ENCODE measurements at places on chromosomes 12 and 14.

- DNase-seq = no peak
Observed at GRCh38 chr14:101947577-101947903, 16.8 kb upstream of the DYNC1H1 start.

DNA sequence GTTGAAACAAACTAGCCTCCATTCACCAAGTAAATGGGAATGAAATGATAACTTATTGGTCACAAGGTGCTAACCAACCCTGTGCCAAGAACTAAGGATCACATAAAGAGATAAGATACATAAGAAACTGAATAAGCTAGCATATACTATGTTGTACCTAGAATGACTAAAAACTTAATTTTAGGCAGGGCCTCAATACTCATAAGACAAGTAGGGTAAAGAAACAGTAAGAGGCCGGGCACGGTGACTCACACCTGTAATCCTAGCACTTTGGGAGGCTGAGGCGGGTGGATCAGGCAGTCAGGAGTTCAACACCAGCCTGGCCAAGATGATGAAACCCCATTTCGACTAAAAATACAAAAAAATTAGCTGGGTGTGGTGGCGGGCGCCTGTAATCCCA, 17.7 kb downstream of the GDF11 start:
- no peak for DNase-seq

DNA sequence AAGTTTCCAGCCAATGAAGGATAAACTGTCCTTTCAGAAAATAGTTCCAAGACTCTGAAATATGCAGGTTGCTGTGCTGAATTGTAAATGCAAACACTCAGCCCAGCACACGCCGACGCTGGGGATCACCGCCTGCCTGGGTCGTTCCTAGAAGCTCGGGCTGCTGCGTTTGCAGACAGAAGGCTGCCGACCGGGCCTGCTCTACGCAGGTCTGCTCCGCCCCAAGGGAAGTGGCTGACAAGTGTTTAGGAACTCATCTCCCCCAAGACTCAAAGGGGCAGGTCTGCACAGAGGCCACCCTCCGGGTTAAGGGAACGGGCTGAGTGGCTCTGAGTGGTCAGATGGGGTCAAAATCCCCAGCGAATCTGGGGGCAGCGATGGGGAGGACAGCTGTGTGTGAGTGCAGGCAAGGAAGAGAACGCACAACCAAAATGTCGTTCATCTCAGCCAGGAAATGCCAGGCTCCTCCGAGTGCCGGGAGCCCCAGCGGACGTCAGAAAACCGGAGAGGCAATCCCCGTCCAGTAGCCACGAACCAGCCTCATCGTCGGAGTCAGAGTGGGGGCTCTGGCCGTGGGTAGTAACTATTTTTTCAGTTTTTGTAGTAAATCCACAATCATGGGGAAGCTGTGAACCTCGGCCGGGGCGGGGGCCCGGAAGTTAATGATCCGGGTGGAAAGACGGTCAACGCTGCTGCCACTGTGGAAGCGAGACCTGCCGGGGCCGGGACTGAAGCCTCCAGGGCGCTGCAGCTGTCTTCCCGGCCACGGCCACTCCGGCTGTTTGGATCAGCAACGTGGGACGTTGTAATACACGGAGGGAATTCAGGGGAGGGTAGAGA, 6.0 kb downstream of the GALNT9 start:
- no peak for DNase-seq

DNA sequence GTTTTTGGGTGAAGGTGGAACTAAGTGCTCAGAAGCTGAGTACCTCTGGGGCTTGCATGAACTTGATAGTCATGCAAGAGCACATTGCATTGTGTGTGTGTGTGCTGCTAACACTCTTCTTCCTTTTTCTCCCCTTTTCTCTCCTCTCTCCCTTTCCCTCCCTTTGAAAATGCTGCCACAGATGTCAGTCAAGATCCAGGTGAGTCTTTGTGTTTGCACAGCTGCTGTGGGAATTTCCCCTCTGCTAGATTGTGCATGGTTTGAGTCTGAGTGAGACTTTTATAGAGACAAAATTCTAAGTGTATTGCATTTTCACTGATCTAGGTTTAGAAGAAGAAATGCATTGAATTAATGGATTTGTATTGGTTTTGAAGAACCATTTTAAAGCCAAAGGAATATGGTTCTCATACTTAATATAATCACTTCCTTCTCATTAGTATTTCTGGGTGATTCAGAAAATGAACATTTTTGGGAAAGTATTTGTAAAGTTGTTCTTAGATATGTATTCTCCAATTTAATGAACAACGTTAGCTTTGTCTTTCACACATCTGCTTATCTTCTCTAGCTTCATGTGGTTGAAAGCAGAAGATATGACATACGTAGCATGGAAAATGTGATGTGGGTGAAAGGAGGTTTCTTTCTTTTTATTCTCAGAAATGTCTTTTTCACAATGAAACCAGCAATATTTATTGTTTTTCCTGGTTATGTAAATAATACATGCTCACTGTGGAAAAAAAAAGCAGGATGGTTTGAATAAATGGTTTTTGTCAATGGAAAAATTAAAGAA, 108.5 kb downstream of the NRXN3 start:
- DNase-seq = no peak

DNA sequence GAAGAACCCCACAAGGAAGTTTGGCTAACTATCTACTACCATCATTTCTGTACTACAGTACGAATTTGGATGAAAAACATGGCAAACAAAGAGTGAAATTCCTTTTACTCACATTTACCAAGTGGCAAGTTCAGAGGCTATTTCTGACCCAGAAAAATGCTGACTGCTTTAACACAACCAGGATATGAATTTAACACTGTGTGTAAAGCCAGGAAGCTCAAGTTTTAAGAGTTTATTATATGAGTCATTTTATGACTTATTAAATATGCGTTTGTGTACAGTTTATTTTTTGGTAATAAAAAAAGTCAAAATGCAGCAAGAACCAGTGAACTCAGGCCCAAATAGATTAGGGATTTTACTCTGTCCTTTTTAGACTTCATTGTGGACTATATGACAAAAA, 58.4 kb upstream of the STAC3 start:
- DNase-seq = no peak
